Stimulated activated CD8-positive, alpha-beta memory T cell treated with anti-CD3 and anti-CD28 coated beads, Interleukin-12 subunit alpha, Interleukin-12 subunit beta, amount 100 ng/mL, for 4 hours (primary cell): ENCODE measurements at places on chromosomes 3 and 15.

DNA sequence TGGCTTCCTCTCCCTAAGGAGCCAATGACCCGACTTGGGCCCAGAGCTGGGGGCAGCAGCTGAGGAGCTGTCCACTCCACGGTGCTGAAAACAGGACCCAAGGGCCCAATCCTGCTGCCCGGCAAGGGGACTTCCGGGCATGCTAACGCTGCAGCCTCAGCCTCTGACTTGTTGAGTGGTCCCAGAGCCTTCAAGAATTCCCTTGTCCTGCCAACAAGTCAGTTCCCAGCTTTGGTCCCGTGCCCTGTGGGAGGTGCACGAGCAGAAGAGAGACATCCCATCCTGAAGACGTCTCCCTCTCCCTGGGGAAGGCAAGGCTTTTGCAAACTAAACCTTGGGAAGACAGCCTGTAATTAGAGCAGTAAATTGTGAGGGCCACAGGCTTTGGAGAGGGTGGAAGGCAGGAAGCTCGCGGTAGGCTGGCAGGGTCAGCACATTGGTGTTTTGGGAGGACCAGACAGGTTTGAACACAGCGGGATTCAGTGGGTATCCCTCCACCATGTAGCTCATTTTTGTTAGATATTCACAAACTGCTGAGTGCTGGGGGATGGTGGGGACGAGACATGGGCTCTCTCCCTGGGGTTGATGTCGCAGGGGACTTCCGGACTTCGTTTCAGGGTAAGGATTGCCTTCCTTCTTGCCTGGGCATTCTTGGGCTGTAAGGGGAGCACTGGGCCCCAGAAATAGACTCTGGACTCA, 29.8 kb upstream of the PRR23E start:
- DNase-seq: no peak

GRCh38 chr15:57819646-57820045, 113.1 kb downstream of the POLR2M start:
- DNase-seq: no peak

DNA sequence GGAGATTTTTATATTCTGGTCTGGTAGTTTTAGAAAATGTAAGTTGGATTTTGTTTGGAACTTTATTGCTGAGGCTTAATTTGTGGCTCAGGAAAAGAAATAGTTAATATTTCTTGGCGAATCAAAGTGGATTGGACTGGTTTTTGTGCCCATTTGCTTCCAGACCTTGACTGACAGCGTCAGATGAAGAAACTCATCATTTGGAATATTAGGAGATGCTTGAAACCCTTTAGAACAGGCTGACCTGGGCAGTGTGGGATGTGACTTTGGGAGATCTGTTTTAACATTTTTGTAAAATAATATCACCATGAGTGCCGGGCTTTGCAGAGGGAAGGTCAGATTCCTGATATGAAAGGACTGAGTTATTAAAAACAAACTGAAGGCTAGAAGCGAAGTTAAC, 83.0 kb downstream of the AAGAB start:
- no peak for DNase-seq

DNA sequence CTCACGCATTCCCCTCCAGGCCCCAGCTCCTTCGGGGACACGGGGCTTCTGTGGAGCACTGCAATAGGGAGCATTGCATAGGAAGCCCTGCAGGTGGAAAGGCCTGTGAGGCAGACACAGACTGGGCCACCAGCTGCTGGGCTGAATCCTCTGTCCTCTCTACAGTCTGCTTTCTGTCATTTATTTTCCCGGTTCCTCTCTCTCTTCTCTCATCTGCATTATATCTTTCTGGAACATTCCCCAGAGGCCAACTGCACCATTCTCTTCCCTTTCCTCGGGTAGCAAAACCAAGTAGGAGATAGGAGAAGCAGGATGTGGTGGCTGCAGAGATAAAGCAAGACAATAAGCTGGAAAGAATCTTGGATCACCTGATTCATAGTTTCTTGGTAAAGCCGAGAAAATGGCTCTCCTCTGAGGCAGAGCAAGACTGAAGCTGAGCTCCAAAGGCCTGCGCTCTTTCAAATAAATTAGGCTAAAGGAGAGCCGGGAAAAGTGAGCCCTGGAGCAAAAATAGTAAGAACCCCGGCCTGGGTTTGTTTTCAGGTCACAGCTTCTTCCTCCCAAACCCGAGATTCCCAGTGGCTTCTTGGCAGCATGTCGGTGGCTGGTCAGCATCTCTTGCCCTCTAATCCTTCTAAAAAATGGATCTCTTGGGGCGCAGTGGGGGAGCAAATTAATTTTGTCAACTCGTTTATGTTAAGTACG, 5.3 kb downstream of the TM4SF4 start:
- DNase-seq: no peak
